Amygdala (tissue), 56 donors: ENCODE measurements at places on chromosomes 7 and 10.
A peak's percentile ranks its signal among the peaks of the same experiment; 100 is the strongest.

GRCh38 chr7:98733036-98733435 lies 116.0 kb downstream of the NPTX2 start:
- no peak for DNase-seq

- DNase-seq: no peak
Observed at GRCh38 chr7:112669306-112669705, 120.9 kb downstream of the TMEM168 start.

DNA sequence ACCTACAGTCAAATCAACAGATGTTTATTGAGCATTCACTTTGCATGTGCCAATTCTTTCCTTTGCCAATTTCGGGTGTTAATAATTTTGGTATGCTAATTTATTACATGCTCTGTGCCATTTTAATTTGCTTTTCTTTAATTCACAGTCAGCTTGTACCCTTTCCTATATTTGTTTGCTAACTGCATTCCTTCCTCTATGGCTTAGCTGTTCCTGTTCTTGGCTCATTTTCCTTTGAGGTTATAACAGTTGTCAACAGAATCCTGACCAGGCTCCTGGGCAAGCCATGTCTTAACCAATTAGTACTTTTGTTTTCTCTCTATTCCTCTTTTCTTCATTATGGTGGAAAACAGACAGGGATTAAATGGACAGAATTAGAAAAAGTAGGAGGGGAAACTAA lies 73.6 kb upstream of the RPA3 start:
- DNase-seq: no peak

GRCh38 chr7:102215711-102216110 lies 71.0 kb upstream of the SH2B2 start:
- DNase-seq: no peak

DNA sequence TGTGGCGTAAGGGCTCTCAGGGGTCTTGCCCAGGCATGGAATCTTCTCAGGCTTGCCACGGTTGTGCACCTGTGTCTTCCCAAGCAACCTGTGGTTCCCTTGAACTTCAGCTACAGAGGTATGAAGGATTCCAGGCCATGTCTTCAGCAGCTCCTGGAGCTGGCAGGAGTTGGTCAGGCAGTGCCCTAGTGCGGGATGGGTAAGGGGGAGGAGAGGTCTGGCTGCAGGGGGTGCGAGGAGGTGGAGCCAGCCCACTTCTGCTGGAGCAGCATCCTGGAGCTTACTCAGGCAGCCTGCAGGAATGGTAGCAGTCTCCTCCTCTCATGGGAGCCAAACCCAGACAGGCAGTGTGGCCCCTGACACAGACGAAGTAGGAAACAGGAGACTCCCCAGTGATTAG lies 3.8 kb upstream of the TRIL start:
- DNase-seq: no peak

DNA sequence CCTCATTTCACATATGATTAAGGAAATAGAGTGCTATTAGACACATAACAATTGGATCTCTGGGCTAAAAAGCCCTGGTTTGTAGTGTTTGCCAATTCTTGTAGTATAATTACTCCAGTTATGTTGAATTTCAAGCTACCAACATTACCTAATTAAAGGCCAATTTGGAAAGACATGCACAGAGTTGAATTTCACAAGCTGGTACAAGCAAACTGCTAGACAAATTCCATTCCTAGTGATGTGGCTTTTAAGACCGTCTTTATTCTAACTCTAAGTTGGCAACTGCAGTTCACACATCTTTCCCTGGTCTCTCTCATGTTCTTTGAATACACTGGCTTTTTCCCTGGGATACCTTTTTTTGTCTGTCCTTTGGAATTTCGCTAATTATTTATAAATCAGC lies 384.1 kb upstream of the CNTNAP2 start:
- no peak for DNase-seq

DNA sequence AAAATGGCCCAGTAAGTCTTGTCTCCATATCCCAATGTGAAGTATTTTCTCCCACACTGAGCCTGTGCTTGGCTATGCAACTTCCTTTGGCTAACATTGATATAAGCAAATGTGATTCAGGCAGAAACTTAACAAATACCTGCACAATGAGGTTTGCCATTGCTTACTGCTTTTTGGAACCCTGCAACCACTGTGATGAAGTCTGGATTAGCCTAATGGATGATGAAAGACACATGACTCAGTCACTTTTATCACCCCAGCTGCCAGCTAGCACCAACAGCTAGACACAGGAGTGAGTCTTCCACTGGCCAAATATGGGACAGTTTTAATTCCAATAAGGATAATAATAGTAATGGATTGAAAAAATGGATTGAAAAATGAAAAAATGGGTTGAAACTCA lies 854.5 kb downstream of the GRM8 start:
- DNase-seq: no peak

GRCh38 chr7:77729574-77730348 lies 33.5 kb downstream of the RSBN1L start:
- no peak for DNase-seq

DNA sequence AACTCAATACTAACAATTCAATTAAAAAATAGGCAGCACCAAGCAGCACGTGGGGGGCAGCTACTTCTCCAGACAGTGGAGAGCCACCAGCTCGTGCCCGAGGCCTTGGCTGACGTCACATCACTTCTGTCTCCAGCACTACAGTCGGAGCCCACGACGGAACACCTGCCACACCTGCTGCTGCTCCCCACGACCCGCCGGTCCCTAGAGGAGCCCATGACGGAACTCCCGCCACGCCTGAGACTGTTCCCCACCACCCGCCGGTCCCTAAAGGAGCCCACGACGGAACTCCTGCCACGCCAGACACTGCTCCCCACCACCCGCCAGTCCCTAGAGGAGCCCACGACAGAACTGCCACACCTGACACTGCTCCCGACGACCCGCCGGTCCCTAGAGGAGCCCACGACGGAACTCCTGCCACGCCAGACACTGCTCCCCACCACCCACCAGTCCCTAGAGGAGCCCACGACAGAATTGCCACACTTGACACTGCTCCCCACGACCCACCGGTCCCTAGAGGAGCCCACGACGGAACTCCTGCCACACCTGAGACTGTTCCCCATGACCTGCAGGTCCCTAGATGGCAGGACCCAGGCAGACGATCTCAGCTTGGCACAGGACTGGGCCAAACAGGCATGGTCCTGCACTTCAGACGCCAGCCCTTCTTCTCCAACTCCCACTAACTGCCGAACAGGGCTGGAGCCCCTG lies 258.0 kb downstream of the ELFN1 start:
- no peak for DNase-seq

- no peak for DNase-seq
Observed at GRCh38 chr7:93894966-93895640, 4.5 kb upstream of the TFPI2 start.

DNA sequence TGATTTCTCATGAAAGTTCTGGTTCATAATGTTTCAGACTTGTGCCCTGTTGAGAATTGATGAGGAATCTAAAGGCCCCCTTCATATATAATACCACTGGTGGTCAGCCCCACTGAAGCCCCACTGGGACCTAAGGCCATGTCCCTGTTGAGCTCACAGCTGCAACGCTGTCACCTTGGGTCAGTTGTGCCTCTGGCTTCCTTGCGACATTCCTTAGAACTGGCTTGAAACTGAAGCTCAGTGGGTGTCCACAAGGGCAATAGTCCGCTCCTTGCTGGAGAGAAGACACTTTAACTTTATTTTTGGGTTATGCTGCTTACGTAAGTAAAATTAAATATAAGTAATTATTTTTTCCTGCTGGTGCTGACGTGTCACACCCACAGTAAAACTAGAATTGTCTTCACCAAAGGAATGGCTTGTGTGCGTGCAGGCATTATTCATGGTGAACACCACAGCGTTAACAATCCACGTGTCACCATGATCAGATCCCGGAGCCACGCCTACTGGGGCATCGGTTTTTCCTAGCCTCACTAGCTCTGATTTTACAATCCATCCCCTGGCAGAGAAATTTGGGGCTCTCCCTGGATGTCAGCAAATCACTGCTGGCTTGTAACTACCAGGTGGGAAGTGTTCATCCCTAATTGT lies 66.5 kb downstream of the BICC1 start:
- no peak for DNase-seq

- DNase-seq: peak; percentile 50
Observed at GRCh38 chr7:128425850-128426249, 16.1 kb upstream of the IMPDH1 start.

GRCh38 chr7:43484678-43485395 lies 98.1 kb upstream of the STK17A start:
- DNase-seq: no peak

GRCh38 chr10:91190876-91191583 lies 29.4 kb upstream of the PCGF5 start:
- no peak for DNase-seq

- no peak for DNase-seq
Observed at GRCh38 chr10:52099026-52099600, 215.0 kb upstream of the DKK1 start.

- no peak for DNase-seq
Observed at GRCh38 chr10:34727595-34728033, 87.5 kb downstream of the PARD3 start.

GRCh38 chr10:2476218-2476811 lies 591.0 kb upstream of the PFKP start:
- no peak for DNase-seq

DNA sequence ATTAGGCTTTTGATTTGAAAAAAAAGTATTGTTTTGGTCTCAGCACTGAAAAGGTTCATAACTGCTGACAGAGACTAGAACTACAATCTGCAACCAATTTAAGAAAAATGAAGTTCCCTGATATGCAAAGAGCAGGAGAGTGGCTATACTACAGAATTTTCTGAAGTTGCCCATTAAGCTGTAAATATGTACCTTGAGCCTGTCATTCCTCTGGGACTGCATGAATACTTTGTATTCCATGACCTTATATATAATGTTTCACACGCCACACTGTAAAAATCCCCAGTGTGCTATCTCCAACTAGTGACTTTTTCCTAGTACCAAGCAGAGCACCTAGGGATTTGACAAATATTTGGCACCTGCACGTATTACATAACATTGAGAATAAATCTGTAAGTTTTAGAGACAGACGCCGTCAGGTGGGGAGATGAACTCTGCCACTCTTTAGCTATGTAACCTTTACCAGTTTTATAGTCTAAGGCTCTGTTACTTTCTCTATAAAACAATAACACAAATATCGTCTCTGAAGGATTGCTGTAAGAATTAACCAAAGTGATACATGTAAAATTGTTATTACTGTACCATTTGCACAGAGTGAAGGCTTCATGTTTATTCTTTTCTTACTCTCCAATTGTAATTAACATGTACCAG lies 235.4 kb downstream of the MAGI2 start:
- DNase-seq: no peak

DNA sequence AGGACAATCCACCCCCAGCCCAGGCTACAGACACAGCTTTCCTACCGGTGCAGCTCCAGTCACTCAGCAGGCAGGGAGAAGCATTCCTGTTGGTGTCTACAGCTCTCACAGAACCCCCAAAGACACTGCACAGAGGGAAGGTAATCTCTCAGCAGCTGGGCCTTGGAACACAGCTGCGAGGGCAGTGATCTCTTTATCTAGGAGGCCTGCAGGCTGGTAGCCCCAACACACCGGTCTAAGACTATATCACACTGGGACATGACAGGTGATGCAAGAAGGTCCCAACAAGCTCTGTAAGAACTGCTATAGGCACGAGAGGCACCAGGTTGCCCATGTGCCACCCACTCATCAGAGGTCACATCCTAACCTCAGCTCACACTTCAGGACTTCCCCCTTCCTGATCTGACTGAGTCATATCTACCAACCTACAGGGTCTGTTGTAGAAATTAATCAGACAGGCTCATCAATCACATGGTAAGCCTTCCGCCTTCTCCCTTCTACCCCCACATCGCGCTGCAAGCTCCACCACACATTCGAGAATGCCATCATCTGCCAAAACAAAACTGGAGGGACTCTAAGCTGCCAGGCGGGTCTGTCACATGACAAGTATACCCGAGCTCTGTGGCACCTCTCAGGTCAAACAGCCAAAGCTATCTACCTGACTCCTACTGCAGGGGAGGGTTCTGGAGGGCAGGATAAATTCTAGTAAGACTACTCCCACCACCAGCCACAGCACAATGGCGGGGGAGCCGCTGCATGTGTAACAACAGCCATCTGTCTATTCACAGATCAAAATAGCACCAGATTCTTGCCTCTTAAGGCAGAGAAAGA lies 26.1 kb downstream of the FAM53B start:
- no peak for DNase-seq

- DNase-seq: no peak
Observed at GRCh38 chr7:68682910-68683309, 915.4 kb upstream of the AUTS2 start.

DNA sequence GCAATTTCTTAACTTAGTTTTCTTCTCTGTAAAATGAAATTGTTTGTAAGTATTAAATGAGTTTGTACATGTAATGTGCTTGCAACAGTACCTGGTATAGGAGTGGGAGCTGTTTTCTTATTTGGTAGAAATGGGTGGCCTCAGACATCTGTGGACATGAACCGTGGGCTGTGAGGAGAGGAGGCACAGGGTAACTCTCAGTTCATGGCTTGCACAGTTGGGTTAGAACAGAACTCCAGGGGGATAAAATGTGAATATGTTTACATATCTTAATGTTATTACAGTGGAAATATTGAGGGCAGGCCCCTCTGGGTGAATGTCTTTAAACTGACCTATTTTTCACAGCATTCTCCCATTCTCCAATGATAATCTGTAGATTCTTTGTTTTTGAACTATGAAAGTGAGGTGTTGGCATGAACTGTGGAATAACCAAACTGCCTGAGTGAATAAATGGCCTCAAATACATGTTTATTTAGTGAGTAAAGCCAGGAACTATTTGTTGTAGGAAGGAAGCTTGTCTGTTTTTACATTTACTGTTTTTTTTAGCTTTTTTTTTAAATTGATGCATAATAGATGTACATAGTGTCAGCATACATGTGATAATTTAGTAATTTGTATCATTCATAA lies 2.6 kb downstream of the ABCA13 start:
- no peak for DNase-seq

GRCh38 chr7:129462420-129462819 lies 28.2 kb downstream of the STRIP2 start:
- DNase-seq: no peak

GRCh38 chr10:48574817-48575380 lies 30.0 kb downstream of the ARHGAP22 start:
- DNase-seq: no peak

GRCh38 chr7:82444220-82444909 lies 788 bp upstream of the CACNA2D1 start:
- no peak for DNase-seq

DNA sequence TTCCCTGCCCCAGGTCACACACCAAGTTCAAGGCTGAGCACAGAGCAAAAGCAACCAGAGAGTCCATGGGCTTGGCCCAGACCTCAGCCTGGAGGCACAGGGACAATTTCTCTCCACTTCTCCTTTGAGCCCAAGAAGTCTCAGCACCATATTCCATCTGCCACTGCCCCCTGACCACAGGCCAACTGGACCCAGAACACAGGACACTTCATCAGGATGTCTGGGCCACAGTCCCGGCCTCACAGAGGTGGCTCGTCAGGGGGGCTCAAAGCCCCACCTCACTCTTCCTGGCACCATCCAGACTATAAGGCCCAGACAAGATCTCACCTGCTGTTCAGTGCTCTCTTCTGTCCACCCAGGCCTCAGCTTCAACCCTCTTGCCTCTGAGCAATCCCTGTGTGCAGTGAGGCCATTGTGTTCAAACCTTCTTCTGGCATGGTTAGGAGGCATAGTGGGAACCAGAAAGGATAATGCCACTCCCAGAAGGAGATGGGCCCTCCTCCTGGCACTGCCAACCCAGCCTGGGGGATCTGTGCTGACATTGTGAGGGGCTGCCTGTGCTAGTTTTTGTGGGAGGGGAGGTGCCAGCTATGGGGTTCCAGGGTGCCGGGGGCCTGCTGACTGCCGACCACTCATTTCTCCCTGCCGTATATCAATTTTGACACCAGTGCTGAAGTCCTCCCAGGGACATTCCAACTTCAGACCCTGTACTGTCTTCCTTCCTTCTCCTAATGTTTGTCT lies 49.7 kb upstream of the ANTXRL start:
- DNase-seq: no peak
